ENCODE measurements at places on chromosomes 12 and 14.

- no peak for DNase-seq
Observed at GRCh38 chr12:71871116-71871515, 31.6 kb downstream of the TBC1D15 start.

DNA sequence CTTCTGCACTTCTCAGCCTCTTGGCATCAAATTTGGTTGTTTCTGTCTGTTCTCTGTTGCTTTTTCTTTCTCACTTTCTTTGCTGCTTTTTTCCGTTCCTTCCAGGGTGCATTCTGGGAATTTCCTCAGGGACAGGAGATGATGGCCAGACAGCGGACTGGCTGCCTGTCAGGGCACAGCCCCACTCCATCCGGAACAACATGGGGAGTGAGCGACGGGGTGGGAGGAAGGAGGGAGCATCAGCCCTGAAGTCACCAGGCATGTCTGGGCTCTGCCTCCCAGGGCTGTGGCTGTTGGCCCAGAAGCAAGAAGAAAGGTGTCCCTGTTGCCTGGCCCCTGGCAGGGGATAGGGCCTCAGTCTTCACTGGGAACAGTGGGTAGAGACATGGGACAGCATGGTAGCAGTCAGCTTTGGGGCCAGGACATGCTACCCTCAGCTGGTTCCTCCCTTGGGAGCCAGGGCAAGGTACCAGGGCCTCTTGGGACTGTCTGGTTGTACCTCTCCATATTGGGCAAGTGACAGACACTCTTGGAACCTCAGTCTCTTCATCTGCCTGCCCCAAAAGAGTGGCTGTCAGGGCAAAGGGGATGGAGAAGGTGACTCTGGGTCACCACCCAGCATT lies 8.6 kb downstream of the PGF start:
- no peak for DNase-seq

DNA sequence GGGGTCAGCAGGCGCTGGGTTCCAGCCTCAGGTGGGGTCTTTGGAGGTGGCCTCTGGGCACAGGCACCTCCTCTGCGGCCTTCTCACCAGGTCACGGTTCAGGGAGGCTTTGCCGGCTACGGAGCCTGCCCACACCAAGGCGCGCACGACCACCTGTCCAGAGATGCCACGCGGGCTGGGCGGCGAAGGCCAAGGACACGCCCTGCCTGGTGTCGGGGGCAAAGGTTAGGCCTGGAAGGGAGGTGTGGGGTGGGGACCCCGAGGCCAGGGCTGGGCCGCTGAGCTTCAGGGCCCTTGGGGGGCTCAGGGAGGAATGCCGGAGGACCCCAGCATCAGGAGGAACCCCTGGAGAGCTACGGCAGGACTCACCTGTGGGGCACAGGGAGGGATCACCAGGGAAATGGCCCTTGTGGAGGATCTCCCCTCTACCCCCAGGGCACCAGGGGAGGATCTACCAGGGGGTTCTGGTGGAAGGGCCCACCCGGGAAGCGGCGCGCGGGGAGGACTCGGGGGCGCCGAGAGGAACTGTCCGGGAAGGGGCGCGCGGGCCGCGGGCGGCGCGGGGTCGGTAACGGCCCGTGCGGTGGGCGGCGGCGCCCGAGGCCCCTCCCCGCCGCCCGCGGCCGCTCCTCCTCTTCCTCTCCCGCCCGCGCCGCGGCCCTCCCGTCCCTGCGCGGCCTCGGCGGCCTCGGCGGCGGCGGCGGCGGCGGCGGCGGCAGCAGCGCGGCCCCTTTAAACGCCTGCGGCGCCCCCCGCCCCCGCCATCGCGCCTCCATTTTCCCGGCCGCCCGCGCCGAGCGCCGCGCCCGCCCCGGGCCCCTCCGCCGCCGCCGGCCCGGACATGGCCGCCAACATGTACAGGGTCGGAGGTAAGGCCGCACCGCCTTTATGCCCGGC lies at the start of gene MTA1:
MTA1 (plus strand) TSS at position 633 of the 897 bp plus-strand sequence; CDS start at position 842, 209 bp downstream.
- peak; percentile 89 for DNase-seq

- no peak for DNase-seq
Observed at GRCh38 chr12:13222076-13222475, 25.6 kb downstream of the EMP1 start.

DNA sequence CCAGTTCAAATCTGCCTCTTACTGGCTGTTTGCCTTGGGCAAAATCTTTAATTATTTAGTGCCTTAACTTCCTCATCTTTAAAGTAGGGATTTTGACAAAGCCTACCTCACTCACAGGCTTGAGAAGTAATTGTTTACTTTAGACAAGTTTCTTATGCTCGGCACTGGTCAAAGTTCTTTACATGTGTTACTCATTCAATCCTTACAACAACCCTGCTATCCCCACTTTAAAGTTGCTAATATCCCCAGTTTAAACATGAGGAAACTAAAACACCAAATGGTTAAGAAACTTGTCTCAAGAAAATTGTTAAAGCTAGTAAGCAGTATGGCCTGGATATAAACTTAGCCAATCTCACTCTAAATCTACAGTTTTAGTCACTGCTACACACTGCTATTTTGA lies 204.0 kb upstream of the AVPR1A start:
- no peak for DNase-seq

DNA sequence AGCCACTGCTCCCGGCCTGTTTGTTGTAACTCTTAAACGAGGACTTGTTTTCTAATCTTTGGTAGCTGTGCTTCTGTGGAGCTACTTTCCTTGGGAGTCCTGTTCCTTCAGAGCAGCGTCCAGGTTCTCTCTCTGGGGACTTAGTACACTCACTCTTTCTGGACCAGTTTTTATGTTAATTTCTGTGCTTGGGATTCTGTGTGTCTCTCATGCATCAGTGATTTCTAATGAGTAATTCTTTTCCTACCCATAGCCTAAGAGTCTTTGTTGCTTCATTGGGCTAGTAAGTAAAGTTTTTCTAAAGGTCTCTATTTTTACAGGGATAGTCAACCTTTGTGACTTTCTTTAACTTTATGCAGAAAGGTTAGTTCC lies 289.3 kb downstream of the FBXL14 start:
- DNase-seq: no peak

- DNase-seq: no peak
Observed at GRCh38 chr12:88108021-88108420, 33.9 kb downstream of the CEP290 start.

DNA sequence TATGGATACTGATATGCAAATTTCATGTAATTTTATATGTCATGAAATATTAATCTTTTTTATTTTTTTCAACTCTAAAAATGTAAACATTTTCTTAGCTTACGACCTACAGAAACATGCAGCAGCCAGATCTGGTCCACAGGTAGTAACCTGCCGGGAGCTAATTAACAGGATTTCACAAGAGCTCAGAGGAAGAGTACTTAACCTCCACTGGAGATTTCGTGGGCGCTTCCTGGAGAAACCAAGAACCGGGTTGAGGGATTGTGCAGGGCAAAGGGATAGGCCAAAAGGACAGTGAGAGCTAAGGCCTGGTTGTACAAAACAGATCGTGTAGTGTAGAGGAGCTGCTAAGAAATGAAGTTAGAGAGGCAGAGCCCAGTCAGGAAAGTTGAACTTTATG lies 315.7 kb downstream of the PAWR start:
- DNase-seq: no peak

- no peak for DNase-seq
Observed at GRCh38 chr14:86815341-86815740, 1177.6 kb downstream of the GALC start.

- no peak for DNase-seq
Observed at GRCh38 chr12:77923882-77924281, 93.2 kb downstream of the NAV3 start.

DNA sequence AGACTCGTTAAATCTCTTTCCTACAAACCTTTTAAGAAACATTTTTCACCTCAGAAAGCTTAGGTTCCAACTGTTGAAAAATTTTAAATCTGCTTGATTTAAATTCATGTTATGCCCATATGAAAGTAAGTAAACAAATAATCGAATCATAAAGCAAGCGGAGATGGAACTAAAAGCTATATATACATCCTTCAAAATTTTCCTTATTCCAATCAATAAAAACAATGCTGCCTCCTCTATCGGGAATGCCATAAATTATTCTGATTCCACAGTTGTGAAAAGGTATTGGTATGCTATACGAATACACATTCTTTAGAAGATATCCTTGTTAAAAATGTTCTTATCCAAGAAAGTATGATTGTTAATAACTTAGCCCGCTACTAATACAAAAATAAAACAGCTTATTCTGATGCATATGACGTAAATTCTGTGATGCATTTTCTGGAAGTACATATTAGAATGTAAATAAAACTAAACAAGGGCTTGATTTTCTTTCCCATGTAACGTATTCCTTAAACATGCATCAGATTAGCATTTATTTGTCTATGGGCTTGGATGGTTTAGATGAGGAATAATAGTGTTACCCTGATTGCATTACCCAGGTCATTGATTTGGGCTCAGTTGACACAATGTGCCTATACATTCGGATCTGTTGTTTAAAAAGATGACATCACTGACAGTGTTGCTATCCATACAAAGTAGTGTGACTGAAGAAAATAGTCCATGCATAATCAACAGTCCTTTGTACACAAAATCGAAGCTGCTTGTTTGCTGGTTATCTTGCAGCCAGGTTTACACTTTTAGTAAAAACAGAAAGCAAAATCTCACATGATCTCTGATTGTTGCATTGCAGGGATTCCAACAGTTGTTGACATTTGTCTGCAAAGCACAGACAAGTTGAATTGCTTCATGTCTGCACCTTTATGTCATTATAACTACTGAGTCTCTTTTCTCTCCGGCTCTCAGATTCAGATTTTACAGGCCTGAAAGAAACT lies 656 bp upstream of the DTD2 start:
- no peak for DNase-seq

- DNase-seq: no peak
Observed at GRCh38 chr12:38391007-38391406, 74.4 kb downstream of the ALG10B start.

- DNase-seq: no peak
Observed at GRCh38 chr12:123358035-123358434, 6.6 kb downstream of the SBNO1 start.

DNA sequence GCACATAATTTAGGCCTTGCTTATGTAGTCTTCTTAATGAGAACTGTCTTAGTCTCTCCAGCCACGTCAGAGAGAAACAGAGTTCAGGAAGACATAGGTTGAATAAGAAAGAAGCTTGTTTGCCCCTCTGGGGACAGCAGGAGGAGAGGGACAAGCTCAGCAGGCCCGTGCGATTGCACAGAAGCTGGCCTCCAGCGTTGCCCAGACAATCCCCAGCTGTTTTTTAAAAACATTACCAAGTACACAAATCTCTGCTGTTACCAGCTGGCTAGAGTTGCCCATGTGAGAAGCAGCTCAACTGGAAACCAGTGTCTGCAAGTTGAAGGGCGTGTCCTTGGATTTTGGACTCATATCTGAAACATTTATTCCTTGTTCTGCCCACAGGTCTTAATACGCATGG lies 232.6 kb downstream of the EFCAB11 start:
- DNase-seq: no peak

DNA sequence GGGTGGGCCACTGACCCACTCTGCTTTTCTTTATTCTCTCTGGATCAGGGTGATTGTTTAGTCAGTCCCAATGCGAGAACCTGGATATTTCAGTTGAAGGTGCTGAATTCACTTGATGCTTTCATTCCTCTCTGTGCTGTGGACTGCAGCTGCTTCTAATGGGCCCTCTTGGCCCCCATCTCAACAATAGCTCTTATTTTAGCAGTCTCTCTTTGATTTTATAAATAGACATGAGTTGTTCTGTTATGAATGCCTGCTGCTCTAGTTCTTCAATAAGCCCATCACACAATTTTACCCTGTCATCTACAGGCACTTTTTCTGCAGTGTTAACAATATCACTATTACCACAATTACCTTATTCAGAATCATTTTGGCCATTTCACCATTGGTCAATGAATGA lies 54.1 kb upstream of the YARS2 start:
- DNase-seq: no peak

- DNase-seq: no peak
Observed at GRCh38 chr12:61896436-61896835, 363.8 kb upstream of the USP15 start.

DNA sequence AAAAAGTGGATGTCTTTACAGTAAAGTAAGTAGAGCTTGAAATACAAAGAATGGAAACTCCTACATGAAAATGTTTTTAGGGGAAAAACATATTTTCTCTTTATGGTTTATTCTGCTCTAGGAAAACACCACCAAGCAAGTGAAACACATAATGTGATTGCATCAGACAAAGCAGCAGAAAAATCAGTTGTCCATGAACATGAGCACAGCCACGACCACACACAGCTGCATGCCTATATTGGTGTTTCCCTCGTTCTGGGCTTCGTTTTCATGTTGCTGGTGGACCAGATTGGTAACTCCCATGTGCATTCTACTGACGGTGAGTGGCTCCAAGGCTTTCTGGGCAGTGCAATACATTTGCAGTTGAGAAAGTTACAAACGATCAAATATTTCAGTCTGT lies 42.6 kb upstream of the PLEKHD1 start:
- no peak for DNase-seq

DNA sequence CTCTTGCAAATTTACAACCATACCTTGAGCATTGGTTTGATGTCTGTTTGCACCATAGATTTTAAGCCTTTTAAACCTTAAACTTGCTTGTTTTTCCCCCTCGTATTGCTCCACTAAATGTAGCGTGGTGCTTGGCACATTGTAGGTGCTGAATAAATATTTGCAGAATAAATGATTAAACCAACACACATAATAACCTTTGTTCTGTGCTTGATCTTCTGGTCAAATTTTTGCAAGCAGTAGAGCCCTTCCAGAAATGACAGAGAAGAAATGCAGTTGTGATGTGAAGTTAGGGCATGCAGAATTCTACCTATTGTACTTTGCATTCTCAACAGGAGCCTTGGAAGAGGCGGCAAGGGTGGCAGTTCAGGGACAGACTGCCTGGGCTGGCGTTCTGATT lies 394.4 kb upstream of the TBX3 start:
- no peak for DNase-seq

DNA sequence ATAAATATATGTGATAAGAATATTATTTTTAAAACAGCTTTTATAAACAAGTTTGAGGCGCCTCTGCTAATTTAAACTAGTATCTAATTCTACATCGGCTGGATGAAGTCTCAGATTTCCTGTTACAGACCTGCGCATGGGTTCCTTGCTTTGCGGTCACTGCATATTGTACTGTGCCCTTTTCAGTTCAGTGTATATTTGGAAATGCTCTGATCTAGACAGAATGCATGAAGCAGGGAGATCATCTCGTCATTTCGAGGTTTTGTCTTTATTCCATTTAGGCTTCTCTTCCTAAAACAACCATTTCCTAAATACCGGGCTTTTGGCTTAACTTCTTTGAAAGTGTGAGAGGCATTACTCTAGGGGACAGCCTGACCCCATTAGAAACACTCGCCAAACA lies 25.6 kb downstream of the CRACR2A start:
- DNase-seq: no peak

DNA sequence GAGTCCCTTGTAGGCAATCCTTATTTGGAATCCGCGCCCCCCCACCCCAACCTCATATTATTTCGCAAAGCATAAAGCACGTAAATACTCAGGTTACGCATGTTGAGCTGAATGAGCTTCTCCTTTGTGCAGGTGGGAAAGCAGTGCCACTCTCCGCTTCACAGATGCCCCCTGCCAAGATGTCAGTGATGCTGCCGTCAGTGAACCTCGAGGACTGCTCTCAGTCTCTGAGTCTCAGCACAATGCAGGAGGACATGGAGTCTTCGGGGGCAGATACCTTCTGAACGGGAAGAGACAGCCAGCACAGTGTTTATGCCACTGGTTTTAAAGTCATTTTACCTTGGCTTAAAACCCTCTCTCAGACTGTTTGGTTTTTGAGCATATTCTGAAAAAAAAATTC lies 90.1 kb upstream of the DACT1 start:
- DNase-seq: no peak

GRCh38 chr14:30864934-30865333 lies 9.4 kb upstream of the COCH start:
- no peak for DNase-seq

Data from frontal cortex (tissue), 4 donors.